Neural progenitor cell (in vitro differentiated cells): ENCODE measurements at places on chromosomes 16 and 17. TPM values are rescaled to one million over a fixed set of nuclear protein-coding genes. Genes with fewer than 3 reads are reported as not detected.

The BCL6B gene
- total RNA-seq, result 3.8 and 5.3 TPM in 2 replicates

The RHBDF1 gene
- total RNA-seq, result 11.0 and 24.4 TPM in 2 replicates

The SKAP1 gene
- total RNA-seq, result not detected in 2 replicates

The GLIS2 gene
- total RNA-seq, result 0.15 and 1.3 TPM in 2 replicates

The KRT27 gene
- not detected in 2 replicates for total RNA-seq

- no peak overlapping the region for H3K4me3 ChIP-seq
- H3K27ac ChIP-seq, result no peak overlapping the region
- H3K27me3 ChIP-seq, result peaks cover 51% of the 10 kb centered on the region
- DNase-seq, result peak; percentile 75
Measured at GRCh38 chr17:36697903-36698530, 96.6 kb downstream of the MRM1 start.

DNA sequence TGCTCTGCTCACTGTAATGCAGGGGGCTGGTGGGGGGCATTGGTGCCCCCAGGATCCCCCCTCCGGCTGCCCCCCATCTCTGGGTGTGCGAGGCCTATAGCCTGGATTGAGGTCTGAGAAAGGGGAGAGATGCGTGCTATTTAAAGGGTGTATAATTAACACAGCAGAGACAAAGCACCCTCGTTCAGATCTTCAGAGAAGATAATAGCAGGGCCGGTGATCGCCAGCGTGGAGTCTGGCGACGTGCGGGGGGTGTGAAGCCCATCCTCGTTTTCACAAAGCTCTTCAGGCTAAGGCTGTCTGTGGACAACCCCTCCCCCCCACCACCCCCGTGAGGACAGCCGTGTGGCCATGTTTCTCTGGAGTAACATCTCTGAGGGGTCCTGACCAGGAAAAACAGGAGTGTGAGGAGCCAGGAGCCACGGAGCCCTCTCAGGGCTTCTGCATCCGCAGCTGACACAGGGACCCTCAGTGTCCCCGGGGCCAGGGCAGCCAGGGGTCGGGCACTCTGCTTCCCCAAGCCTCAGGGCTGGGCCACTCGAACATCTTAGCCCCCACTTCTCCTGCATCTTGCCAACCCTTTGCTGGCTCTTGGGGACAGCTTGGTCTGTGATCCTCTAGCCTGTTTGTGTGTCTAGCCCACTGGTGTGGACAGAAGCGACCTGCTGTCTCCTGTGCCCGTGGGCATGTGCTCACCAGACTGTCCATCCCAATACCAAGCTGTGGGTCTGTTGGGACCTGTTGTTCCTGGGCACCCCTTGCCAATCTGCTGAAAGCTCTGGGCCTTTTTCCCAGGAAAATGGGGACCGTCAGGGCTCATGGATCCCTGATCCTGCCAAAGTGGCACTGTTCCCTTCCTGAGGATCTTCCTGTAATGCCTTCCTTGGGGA is 58.9 kb downstream of the BAIAP2 start:
- no peak overlapping the region for H3K4me3 ChIP-seq
- no peak overlapping the region for H3K27ac ChIP-seq
- H3K4me1 ChIP-seq, result peaks cover 47% of the 10 kb centered on the region
- peak; percentile 18 for DNase-seq
- no peaks in the 10 kb centered on the region for H3K36me3 ChIP-seq

GRCh38 chr17:46135879-46136563 is 57.2 kb downstream of the KANSL1 start:
- H3K36me3 ChIP-seq, result peaks cover 10% of the 10 kb centered on the region
- no peak overlapping the region for H3K4me3 ChIP-seq
- peaks cover 17% of the 10 kb centered on the region for H3K4me1 ChIP-seq
- no peak for DNase-seq
- no peaks in the 10 kb centered on the region for H3K27me3 ChIP-seq

DNA sequence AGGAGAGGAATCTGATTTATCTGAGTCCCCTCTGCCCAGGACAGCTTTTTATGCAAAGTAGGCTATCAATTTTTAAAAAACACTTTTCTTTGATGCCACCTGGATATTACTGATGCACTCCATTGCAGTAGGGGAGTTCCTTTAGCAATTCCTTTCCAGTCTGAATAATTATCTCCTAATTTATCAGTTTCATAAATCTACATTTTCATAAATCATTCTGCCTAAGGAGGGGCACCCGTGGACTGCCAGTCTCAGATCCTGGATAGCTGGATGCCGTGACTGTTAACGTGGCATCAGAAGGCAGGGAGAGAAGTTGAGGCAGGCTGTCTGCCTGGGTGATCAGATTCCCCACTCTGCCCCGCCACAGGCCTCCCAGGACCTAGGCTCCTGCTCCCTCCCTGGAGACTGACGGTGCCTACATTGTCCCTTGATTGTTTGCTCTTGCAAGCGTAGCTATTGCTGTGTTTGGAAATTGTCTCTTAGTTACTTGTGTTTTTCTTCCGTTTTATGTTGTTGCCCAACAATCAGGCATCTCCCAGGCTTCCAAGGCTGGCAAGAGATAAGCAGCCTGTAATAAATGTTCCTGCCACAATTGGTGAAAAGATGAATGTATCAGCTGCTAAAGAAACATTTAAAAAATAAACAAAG is 75.2 kb downstream of the KATNIP start:
- H3K4me3 ChIP-seq, result no peak overlapping the region
- H3K4me1 ChIP-seq, result peaks cover 16% of the 10 kb centered on the region
- no peaks in the 10 kb centered on the region for H3K36me3 ChIP-seq
- no peaks in the 10 kb centered on the region for H3K27me3 ChIP-seq
- no peak for DNase-seq

- no peaks in the 10 kb centered on the region for H3K4me1 ChIP-seq
- DNase-seq, result no peak
- no peak overlapping the region for H3K4me3 ChIP-seq
- no peaks in the 10 kb centered on the region for H3K36me3 ChIP-seq
Measured at GRCh38 chr17:79960788-79961522, 74.7 kb downstream of the TBC1D16 start.
